ENCODE measurements at places on chromosomes 1 and 21.

GRCh38 chr1:9320520-9321479 lies 28.1 kb downstream of the SPSB1 start:
- DNase-seq: no peak

- DNase-seq: no peak
Measured at GRCh38 chr1:225666495-225666894, 13.6 kb upstream of the ENAH start.

- no peak for DNase-seq
Measured at GRCh38 chr1:30085811-30086770, 637.3 kb downstream of the MATN1 start.

GRCh38 chr1:230867101-230867902 lies 1.0 kb downstream of the C1orf198 start:
- DNase-seq: no peak

DNA sequence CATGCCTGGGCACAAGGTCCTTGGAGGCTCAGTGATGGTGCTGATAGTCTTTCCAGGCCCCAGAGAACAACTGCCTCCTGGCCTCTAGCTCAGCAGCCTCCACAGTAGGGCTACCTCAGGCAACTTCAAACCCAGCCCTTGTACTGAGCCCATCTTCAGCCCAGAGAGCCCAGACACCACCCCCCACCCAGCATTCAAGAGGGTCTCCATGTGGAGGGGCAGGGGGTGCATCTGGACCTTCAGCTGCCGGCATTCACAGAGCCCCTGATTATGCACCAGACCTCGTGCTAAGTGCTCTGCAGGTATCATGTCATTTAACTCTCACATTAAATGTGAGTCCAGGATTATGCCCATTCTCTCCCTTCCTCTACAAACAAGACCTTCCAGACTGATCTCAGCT lies 197.0 kb upstream of the ZC3H12A start:
- no peak for DNase-seq

DNA sequence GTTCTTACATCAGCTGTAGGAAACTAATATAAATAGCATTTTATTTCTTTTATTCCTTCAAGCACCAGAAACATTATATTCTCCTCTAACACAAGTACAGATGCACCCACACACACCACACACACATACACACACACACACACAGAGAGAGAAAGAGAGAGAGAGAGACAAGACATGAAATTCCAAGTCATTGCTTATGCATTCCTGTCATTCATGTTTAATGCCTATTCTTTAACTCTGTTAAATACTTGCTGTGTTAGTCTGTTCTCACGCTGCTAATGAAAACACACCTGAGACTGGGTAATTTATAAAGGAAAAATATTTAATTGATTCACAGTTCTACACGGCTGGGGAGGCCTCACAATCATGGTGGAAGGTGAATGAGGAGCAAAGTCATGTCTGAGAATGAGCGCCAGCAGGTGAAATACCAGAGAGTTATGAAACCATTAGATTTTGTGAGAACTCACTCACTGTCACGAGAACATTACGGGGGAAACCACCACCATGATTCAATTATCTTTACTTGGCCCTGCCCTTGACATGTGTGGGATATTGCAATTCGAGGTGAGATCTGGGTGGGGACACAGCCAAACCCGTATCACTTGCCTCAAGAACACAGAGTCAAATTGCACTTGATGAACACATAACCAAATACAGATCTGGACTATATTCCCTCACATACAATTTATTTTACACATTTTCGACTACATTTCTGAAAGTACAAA lies 1058.1 kb upstream of the TMPRSS15 start:
- no peak for DNase-seq

- no peak for DNase-seq
Measured at GRCh38 chr1:226063977-226064815, 1.7 kb downstream of the H3-3A start.

GRCh38 chr1:113691184-113691583 lies 68.1 kb downstream of the PHTF1 start:
- DNase-seq: no peak

DNA sequence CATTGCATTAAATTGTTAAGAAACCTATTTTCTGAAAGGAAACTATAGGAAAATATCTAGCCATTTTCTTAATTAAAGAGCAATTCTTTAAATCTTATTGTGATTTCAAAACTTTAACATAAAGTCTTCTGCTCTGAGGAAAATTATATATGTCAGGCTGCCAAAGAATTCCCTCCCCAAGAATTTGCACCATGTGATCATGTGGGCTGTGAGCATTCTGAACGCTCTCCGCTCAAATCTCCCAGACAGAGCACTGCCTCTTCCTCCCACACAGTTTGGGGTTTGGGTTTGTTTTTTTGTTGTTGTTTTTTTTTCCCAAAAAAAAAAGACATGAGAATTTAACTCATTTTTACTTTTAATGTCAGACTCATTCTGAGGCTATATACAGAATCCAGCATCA lies 155.9 kb upstream of the PALMD start:
- DNase-seq: no peak

DNA sequence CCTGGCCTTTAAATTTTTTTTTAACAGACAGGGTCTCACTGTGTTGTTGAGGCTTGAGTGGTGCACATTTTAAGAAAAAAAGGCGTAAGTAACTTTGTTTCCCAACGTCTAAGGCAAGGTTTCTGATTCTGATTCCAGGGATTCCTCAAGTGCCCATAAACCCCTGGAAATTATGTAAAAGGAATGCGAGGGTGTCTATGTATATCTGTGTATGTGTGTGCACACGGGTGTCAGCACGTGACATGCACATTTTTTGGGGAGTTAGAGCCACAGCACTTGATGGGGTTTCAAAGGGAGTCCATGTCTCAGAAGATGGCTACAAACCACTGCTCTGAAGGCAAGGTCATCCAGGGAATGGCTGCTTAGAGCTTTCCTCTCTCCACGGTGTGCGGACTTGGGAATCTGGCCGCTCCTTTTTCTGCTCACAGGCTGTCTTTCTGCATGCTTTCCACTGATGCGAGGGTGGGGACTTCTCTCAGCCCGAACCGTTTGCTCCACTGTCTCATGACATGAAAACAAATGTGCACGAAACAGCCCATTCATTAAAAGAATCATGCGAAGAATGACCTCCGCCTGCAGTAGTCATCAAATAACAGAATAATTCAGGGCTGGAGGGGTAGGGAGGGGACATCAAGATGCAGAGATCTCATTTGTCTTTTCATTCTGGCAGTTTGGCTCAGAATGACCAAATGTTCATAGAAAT lies 18.7 kb upstream of the RERE start:
- DNase-seq: no peak
